Mucosa of gallbladder (tissue), 1 donor: ENCODE measurements at places on chromosomes 2 and 18. TPM values are rescaled to one million over a fixed set of nuclear protein-coding genes. Genes with fewer than 3 reads are reported as not detected.

DNA sequence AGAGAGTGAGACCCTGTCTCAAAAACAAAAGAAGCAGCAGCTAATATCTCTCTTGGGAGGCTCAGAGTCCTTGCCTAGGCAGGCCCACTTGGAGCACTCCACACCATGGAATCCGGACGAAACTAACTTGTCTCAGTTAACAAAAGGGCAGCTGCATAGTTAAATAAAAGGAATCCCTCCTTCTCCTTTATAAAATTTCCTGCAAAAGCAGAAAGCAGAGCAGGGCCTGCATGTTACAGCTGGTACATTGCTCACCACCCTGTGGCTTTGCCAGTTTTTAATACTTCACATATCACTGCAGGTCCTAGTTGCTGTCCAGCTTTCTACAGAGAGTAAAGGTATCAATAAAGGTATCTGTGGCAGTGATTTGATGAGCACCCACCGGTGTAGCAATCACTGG is 93.6 kb downstream of the ASAP2 start:
- no peak for DNase-seq

- DNase-seq, result no peak
These were observed 47.0 kb downstream of the INHBB start for GRCh38 chr2:120392923-120393322.

DNA sequence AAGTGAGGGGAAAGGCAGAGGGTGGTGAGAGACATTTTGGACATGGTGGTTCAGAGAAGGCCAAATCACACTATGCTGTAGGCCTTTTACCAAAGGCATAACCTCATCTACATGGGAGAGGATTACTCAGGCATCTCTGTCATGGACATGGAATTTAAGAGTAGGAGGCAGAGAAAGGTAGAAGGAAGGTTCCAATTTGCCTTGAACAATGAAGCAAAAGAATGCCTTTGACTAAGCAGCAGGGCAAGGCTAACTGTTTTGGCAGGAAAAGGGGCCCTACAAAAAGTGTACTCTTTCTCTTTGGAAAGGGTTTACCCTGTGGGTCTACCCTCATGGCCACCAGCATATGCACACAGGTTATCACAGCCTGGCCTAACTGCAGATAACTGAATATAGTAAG is 45.6 kb upstream of the RNU4ATAC start:
- no peak for DNase-seq

DNA sequence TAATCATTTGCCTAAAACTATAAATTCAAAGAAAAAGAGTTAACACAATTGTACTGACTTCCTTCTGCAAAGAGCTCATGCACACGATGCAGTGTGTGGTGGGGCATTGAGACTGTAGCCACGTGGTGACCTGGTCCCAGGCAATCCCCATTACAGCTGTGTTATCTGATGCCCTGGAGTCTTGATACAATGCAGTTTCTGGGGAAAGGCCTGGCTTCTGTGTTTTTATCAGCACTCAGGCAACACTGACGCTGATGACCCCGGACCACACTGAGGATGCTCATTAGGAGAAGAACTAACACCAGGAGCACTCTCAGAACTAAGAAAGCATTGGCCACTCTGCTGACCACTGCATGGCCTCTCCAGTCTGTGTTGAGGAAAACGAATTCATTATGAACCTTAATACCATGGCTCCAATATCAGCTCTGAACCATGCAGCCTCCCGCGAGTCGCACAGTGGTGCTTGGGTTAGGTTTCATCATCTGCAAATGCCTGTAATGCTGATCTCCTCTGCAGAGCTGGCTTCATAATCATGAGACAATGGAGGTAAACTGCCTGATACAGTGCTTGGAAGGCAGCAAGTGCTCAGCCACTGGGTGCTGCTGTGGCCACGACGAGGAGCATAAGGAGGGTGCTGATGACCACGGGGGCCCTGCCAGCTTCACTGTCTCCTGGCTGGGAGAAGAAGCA is 218.5 kb downstream of the MYT1L start:
- no peak for DNase-seq

- no peak for DNase-seq
These were observed 81.0 kb downstream of the CHN1 start for GRCh38 chr2:174924061-174924693.

Gene LIPG
- total RNA-seq, result 138 TPM

Gene UNC50
- 44.8 TPM for total RNA-seq

Gene SERPINB10
- not detected for total RNA-seq

Gene COL3A1
- total RNA-seq, result 371 TPM
